Skeletal muscle cell (primary cell): ENCODE measurements at places on chromosomes 2 and 18.
A peak's percentile ranks its signal among the peaks of the same experiment; 100 is the strongest.

GRCh38 chr18:62939926-62940325 is 224.6 kb downstream of the PHLPP1 start:
- DNase-seq: no peak

GRCh38 chr2:121104721-121105141 is 180.3 kb downstream of the TFCP2L1 start:
- no peak for DNase-seq

DNA sequence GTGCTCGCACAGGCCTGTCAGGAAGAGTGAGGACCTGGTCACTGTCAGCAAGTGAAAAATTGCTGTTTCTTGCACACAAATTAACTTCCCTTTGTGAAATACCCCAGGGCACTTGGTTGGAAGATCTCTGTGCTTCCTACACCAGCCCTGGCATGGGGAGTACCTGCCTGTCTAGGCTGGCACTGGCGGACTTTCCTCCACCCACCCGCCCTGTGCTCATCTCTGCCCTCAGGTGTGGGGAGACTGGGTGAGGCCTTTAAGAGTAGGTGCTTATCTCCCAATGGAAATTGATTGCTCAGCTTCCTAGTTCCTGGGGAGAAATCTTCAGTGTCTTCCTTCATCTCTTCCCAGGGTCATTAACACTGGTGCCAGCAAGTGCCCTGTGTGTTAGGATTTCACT is 42.1 kb downstream of the IMPA2 start:
- DNase-seq: no peak

DNA sequence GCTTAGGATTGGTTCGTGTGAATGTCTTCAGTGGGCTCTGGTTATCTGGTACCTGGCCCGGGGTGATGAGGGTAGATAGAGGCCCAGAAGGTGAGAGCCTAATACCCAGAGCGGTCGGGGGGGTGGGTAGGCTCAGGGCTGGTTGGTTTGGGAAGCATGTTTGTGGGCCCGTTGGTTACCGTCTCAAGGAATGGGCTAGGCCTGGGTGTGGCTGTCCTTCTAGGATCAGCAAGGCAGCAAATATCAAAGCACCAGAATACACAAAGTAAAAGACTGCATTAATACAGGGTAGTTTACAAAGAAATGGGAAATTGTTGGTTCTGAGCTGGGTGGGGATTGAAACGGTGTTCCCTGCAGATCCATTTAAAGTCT is 6.0 kb upstream of the IL1R2 start:
- DNase-seq: no peak

DNA sequence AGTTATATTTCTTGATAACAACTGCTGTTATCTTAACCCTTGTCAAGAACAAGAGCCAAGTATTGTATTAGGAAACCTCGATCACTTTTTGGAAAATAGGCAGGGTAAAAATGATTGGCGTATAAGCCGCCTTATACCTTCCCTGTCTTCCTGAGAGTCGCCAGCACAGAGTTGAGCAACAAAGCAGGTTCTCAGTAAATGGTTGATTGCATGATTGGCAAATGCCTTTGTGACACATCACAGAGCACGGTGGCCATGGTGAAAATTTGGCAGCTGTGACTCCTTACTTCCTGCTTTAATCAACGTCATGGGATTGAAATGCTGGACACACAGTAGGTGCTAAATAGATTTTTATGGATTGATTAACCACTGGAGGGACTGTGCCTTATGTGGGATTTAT is 3.9 kb upstream of the KLHL29 start:
- peak; percentile 46 for DNase-seq

DNA sequence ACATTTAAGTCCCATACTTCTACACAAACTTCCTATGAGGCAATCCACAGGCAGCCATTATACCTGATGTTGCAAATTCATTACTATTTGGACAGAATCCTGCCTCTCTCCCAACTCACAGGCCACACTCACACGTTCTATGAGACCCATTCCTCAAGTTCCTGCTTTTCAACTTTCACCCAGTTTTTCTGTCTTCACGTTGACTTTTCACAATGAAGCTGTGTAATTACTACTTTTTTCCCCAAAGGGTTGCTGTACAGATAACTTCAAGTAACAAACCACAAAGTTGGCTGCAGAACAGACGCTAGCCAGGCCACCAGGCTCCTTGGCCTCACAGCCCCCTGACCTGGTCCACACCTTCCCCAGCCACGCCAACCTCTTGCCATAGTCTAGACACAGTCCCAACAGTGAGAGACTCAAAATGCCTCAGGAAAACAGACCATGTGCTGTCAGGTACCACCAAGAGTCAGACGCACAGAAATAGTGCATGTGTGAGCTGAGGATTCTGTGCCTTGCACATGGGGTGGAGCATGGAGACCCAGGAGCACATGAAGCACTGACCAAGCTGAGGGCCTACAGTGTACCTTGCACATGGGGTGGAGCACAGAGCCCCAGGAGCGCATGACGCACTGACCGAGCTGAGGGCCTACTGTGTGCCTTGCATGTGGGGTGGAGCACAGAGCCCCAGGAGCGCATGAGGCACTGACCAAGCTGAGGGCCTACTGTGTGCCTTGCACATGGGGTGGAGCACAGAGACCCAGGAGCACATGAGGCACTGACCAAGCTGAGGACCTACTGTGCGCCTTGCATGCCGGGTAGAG is 61.0 kb downstream of the EIPR1 start:
- DNase-seq: no peak

- DNase-seq: no peak
Measured at GRCh38 chr2:233844064-233844807, 10.1 kb downstream of the HJURP start.

- DNase-seq: no peak
Measured at GRCh38 chr18:10923551-10924070, 225.8 kb downstream of the PIEZO2 start.

DNA sequence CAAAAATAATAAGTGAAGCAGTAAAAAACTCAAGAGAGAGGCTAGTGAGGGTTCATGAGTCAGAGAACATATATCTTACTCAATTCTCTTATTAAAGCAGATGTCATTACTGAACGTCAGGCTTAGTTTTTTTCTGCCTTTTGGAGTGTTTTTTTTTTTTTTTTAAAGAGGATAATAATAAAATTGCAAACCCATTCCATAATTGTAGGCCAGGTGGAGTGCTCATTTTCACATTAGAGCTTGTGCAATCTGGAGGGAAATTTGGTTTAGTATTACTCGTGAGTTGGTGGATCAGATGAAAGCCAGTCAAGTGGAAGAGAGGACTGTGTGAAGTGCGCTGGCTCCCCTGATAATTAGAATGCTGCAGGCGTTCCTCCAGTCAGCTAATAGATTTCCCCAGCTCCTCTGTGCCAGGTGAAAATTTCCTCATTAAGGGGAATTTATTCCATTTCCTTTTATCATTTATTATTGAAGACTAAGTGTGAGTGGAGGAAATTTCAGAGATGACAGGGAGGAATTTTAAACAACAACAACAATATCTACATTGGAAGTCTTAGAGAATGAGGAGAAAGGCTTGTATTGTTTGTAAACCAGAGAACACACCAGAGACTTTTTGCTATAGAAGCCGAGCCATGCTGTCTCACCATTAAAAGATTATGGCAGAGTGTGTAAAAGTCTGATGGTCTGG is 74.6 kb downstream of the CPS1 start:
- no peak for DNase-seq

DNA sequence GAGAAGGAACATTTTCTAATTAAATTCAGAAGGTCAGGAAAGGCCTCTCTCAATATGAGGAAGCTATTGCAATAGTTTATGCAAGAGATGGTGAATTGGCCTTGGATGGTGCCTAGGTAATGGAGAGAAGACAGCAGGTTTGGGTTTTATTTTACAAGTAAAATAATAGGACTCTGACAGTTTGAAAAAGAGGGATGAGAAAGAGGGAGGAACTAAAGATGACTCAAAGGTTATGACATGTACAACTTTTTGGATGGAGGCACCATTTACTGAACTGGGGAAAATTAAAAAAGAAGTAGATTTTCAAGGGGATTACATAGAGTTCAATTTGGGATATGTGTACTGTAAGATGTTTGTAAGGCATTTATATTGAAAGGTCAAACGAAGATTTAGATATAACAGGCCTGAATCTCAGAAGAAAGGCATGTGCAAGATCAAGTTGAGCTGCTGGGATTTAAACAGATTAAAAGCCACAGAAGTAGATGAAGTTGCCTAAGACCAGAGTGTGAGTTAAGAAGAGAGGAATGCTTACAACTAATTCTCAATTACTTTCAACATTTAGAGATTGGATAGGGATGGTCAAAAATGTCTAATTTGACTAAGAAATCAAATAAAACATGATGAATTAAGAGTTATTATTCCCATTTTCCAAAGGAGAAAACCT is 12.3 kb upstream of the ASNSD1 start:
- no peak for DNase-seq

- no peak for DNase-seq
Measured at GRCh38 chr18:36374262-36374661, 76.7 kb downstream of the FHOD3 start.

DNA sequence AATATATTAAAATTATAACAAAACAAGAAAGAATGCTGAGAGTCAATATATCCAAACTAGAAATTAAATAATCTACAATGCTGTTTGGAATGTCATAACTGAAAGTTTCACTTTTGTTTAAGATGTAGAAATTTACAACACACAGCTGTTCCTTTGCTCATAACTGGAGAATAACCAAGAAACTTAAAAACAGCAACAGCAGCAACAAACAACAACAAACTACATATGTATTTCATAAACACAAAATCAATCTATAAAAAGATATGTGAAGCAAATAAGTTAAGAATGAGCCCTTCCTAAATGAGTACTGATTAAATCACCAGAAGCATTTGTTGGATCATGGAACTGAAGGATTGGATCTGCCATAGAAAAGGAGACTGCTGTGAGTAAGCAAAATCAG is 456.5 kb upstream of the ZNF804A start:
- DNase-seq: no peak

DNA sequence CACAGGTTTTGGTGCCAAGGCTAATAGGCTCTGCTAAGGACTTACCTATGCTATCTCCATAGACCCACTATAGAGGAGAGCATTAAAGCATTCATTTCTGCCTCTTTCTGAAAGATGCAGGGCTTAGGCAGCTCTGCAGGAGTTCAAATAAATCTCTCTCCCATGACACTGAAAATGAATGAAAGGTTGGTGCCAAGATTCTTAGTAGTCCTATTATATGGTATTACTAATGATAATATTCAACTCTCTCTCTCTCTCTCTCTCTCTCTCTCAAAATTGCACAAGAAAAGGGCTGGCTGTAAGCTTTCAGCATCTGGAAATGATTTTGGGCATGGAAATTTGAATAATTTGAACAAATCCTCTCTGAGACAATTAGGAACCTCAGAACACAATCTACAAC is 433.7 kb downstream of the MBD2 start:
- peak; percentile 25 for DNase-seq

GRCh38 chr2:39008665-39009064 is 112.2 kb downstream of the SOS1 start:
- DNase-seq: no peak

DNA sequence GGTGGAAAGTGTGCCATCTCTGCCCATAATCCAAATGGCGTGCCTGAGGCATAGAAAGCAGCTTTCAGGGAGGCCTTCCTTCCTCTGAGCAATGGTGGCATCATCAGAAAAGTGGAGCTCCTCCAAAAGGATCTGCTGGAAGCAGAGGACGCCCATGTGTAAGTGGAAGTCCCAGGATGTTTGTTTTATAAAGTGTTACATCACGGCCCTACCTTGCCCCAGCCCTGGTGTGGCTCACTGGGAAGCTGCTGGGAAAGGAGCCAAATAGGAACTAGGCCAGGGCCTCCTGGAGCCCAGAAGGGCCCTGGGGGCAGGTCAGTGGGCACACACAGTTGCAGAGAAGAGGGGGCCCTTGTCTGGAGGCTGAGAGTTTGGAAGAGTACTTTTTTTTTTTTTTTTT is 4.2 kb upstream of the ODC1 start:
- DNase-seq: peak; percentile 52

- no peak for DNase-seq
Measured at GRCh38 chr18:10743766-10744165, 217.9 kb downstream of the NAPG start.

- DNase-seq: no peak
Measured at GRCh38 chr2:95044601-95045000, 19.1 kb downstream of the MAL start.

- DNase-seq: peak; percentile 64
Measured at GRCh38 chr18:23861805-23862470, 152.6 kb upstream of the TTC39C start.

DNA sequence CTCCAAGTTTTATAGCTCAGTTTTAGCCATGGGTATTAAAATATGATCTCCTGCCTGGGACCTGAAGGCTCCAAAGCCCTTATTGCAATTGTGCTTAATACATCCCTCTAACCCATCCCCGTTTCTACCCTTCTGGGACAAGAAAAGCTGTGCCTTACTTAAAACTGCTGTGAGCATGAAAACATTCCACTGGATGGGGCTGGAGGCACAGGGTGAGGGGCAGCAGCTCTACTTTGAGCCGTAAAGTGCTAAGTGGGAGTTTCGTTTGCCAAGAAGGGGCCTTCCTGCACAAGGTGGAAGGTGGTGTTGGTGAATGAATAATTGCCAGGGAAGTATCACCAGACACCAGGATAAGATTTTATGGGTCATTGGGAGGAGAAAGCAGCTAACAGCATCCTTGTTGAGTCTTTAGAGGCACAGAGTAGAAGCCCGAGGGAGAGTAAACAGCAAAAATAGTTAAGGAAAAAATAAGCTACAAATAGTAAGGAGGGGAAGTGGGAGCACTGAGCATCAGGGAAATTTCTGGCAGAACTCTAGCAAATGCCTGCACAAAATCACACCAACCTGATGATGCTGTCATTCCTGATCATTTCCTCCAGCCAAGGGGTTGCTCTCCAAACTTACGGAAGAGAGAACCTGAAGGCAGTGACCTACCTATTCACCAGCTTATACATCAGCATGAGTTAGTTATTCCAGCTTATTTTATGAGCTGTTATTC is 218.4 kb downstream of the MREG start:
- no peak for DNase-seq

DNA sequence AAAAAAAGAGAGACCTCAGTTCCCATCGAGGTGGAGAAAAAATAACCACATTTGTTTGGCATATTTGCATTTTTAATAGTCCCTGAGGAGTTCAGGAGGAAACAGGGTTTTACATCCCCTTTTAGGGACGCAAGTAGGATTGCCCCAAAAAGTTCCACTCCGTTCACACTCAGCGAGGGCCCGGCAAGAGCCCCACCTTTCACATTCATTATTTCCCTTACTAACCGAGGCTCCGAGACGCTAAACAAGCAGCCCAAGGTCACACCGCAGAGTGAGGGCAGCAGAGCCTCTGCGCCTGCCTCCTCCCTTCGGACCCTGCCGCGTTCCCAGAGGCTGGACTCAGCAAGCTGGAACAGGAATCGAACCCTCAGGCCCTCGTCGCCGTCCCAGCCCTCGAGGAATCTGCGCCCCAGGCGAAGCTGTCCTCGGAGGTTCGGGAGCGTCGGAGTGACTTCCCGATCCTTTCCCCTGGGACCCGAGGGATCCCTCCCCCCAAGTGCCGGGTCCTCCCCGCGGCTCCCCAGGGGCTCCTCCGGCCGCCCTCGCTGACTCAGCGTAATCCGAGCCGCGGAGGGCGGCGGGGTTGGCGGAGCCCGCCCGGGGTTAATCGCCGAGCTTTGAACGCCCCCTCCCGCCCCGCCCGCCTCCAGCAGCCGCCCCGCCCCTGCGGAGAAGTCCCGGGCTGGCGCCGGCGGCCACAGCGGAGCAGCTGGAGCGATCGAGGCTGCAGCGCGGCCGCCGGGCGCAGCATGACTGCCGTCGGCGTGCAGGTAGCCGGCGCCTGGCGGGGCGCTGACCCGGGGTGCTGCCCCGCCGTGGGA is at the start of gene TMEM37:
TMEM37 (plus strand) TSS at position 700 of the 821 bp plus-strand sequence; CDS start at position 750, 50 bp downstream.
- peak; percentile 10 for DNase-seq
